ENCODE measurements at places on chromosomes 7 and 10.

DNA sequence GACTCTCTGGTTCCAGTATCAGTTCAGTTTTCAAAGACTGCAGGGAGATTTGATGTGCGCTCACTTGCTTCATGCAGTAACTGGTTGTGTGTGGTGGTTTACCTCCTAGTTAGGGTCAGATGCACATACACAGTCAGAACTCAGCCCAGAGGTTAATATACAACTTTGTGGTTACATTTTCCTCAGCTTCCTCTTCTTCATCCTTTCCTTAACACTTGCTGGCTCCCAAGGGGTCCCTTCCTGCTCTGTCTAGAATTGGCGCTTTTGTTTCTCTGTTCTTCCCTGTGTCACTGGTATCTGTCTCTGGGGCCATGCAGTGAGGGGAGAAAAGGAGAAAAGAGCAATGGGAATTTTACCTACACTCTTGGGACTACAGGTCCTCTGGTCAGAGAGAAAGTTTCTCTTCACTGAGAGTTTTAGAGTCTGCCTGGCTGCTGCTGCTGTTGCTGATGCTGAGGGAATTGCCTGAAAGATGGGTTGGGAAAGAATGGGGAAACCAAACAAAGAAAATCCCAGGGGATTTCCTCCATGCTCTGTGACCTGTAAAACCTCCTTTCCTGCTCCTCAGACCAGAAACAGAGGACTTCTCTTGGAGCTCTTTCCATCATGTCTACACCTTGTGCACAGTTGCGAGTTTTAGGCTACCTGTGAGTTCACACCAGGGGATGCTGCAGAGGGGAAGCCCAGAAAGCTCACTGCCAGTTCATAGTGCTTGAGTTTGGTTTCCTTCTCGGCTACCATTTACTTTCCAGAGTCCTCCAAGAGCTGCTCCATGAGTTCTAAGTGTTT is 74.6 kb downstream of the WDFY4 start:
- DNase-seq, result no peak

GRCh38 chr10:44306147-44306710 is 78.7 kb downstream of the CXCL12 start:
- no peak for DNase-seq

- no peak for DNase-seq
Observed at GRCh38 chr7:131640686-131641085, 84.3 kb upstream of the PODXL start.

- DNase-seq, result no peak
Observed at GRCh38 chr10:110311357-110311949, 6.7 kb upstream of the SMNDC1 start.

DNA sequence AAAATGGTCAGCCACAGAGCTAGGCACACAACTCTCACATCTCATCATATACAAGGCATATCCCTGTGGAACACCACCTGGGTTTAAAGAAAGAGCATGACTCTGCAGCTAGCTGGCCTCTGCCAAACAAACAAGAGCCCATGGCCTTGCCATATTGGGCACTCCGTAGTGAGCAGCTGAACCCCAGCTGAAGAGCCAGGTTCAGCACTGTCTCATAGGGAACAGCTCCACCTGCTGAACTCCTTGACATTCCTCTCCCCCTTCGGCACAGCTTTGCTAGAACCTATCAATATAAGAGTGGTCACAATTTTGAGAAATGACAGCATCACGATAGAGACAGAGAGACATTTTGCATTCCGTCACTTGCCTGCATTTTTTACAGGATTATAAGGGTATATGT is 20.0 kb downstream of the SORCS1 start:
- DNase-seq, result no peak

DNA sequence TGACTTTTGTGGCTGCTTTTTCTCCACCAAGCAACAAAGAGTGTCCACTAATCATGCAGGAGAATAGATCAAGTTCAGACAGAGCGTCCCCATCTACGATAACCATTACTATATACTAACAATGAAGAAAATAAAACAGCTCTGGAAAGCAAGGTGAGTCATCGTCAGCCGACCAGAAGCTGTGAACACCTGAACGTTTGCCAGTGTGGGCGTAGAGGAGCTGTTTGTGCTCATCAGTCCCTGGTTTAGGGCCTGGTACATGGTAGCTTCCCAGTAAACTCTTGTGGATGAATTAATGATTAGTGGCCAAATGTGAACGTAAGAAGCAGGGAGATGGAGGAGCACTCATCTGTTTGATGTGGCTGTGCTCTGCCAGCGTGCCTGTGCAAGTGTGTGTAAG is 180.7 kb downstream of the EVX1 start:
- DNase-seq, result no peak

DNA sequence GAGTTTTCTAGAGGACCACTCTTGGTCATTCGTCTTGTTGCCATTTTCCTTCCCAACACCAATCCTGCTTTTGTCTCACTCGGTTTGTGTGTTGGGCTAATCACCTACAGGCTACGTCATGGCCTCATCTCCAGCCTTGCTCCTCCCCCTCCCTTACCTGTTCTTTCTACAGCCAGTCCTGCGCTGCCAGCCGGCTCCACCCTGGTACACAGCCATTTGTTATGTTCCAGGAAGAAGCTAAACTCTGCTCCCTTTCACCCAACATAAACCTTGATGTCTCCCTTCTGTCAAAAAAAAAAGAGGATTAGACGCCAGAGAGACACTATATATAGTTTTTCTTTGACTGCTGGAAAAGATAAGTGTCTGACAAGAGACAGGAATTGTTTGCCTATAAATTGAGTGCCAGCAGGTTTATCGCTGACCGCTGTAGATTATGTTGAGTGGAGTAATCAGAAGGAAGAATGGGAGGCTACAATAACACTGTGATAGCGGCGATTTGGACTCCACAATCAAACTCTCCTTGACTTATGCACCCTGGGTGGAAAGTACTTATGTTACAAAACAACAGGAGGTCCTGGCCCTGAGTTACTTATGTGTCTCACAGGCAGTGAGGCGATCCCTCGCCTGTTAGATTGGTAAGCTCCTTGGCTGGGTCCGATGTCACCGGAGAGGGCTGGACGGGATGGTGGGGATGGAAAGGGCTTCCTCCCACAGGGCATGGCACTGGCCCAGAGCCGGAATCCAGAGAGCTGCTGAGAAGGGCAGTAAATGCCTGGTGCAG is 171.3 kb upstream of the BMPER start:
- no peak for DNase-seq

DNA sequence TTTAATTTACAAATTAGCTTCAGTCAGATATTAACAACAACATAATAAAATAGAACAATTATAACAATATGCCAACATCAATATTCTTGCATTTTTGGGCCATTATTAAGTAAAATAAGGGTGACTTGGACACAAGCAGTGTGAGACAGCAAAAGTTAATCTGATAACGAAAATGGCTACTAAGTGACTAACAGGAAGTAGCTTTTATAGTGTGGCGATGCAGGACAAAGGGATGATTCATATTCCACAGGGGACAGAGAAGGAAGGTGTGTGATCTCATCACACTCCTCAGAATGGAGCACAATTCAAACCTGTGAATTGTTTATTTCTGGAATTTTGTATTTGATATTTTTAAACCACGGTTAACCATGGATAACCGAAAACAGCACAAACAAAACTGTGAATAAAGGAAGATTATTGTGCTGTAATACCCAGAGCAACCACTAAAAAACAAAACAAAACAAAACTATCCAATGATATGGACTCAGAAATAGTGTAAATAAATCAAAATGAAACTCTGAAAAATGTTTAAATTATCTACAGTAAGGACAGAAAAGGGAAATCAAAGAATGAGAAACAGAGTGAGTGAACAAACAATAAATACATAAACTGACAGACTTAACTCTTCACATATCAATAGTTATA is 66.9 kb upstream of the TFEC start:
- DNase-seq, result no peak

GRCh38 chr10:78657163-78657861 is 411.5 kb upstream of the ZMIZ1 start:
- no peak for DNase-seq

DNA sequence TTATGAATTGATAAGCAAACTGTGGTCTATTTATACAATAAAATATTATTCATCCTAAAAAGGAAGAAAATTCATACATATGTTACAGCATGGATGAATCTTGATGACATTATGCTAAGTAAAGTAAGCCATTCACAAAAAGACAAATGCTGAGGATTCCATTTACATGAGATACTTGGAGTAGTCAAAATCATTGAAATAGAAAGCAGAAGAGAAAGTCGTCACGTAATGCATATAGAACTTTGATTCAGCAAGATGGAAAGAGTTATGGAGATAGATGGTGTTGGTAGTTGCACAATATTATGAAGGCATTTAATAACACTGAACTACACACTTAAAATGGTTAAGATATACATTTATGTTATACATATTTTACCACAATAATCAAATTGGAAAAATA is 309.7 kb upstream of the KLF6 start:
- no peak for DNase-seq
